ENCODE measurements at places on chromosomes 7 and 10.

DNA sequence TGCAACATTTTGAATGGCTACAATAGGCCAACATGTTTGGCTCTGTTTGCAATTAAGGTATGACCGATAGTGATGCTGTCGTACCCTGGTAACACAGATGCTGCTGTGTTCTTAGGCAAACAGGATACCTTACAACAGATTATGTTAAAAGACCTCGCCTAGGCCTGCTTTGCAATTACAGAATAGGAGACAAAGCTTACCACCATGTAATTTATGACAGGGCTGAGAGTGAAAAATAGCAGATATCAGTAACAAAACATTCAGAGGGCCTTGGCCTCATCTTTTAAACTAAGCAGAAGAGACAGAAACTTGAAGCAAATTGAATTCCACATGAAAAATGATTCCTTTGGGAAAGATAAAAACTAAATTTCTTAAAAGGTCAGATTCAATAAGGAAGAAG lies 29.4 kb upstream of the ABLIM1 start:
- H3K36me3 ChIP-seq, result no peaks in the 10 kb centered on the region
- no peak overlapping the region for H3K4me3 ChIP-seq
- no peak for DNase-seq
- H3K27ac ChIP-seq, result no peak overlapping the region
- no peaks in the 10 kb centered on the region for H3K27me3 ChIP-seq

- H3K27me3 ChIP-seq, result no peaks in the 10 kb centered on the region
- no peak overlapping the region for H3K4me3 ChIP-seq
- no peak overlapping the region for H3K27ac ChIP-seq
Measured at GRCh38 chr7:80128918-80129317, 5.7 kb upstream of the GNAI1 start.

DNA sequence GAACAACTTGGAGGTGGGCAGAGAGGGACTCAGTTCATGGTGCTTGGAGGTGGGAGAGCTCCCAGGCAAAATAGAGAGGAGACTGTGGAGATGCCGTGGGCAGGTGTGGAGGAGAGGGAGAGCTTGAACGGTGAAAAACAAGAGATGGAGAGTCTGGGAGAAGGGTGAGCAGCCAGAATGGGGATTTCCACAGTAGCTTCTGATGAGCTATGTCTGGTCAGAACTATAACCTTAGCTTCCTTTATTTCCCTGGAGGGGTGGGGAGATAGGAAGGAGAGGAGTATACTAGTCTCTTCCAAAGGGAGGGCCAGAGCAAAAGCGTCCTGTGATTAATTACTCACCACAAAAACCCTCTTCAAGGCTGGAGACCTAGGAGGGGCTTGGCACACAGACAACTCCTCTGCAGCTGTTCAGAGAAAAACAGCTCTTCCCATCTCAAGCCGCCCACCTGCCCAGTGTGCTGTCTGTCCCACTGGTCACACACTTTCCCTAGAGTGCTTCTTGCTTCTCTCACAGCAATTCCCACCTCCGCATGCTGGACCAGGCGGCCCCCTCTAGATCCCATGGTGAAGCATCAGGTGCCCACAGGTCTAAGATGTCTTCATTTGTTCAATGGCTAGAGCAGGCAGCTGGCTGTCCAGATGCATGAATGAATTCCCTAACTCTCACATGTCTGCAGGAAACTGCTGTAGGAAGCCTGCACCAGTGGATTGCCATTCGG lies 41.9 kb downstream of the TAS2R41 start:
- no peak overlapping the region for H3K27ac ChIP-seq
- H3K4me1 ChIP-seq, result no peaks in the 10 kb centered on the region
- H3K36me3 ChIP-seq, result no peaks in the 10 kb centered on the region
- H3K27me3 ChIP-seq, result no peaks in the 10 kb centered on the region

DNA sequence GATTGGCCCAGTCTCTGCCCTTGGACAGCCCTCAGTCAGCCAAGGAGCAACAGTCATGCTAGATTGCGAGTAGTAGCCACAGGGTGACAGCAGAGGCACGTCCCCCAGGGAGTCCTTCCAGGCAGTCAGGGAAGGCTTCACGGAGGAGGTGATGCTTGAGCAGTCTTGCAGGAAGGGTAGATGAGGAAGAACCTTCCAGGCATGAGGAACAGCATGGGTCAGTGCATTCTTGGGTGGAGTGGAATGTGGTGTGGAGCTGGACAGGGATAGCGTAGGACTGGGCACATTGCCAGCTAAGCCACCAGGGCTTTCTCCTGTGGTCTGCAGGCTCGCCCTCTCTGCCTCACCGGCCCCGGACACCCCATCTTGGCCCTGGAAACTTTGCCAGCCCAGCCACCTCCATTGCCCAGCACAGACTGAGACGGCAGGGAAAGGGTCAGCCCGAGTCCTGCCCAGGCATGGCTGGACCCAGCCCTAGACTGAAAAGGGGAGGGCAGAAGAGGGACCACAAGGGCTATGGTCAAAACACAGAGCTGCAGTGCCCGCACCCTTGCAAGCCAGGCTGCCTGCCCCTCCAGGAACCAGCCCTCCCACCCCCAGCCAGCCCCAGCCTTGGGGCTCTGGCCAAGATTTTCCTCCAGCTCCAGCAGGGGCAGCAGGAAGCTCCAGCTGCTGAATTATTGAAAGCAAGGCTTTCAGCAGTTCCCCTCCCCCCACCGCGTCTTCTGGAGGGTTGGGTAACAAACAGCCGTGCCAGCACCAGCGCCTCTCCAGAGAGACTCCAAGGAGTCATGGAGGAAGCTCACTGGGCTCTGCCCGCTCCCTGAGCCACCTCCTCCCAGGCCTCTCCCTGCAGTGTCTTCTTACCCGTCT lies 18.7 kb downstream of the SRRM3 start:
- no peak overlapping the region for H3K27ac ChIP-seq
- DNase-seq, result no peak
- H3K4me1 ChIP-seq, result no peaks in the 10 kb centered on the region
- no peaks in the 10 kb centered on the region for H3K36me3 ChIP-seq
- H3K27me3 ChIP-seq, result peaks cover 79% of the 10 kb centered on the region

DNA sequence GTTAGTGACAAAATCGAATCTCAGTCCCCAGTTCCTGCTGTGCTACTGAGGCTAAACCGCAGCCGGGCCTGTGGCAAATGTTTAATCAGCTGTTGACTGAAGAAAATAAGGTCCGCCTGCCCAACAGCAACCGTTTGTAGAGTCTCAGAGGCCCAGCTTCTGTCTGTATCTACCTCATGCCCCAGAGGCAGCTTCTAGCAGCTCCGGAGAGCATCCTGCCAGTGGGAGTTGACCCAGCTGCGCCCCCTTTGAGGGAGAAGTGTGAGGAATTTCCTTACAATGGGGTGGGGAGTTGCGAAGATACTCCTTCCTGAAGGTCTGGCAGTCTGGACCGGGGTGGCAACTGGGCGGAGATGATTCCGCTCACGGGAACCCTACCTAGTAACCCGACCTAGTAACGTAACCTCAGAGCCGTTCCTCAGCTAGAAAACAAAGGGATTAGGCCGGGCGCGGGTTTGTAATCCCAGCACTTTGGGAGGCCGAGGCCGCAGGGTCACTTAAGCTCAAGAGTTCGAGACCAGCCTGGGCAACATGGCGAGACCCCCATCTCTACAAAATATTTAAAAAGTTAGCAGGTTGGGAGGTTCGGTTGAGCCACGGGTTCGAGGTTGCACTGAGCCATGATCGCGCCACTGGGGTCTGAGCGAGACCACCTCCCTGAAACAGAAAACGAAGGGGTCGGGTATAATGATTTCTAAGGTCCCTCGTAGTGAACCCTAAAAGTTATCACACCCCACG lies 846 bp upstream of the ZNF775 start:
- peaks cover 28% of the 10 kb centered on the region for H3K4me1 ChIP-seq
- no peak for DNase-seq
- H3K27me3 ChIP-seq, result no peaks in the 10 kb centered on the region
- peak overlapping the region; percentile 98 for H3K4me3 ChIP-seq

DNA sequence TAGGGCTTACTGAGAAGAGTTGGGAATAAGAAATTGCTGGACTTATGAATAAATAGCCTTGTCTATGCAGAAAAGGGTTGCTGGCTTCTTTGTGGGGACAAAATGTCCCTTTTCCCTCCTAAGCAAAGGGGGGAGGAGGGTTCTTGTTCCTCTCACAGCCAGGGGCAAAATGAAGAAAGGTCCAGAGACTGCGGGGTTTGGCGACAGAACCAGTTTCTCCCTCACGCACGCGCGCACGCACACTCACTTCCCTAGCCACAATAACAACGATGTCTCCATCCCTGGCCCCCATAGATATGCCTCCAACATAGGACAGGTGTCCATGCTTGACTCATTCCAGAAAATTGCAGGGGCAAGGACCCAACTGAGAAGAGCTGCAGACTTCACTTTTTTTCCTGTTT lies 3.3 kb downstream of the ZMIZ1 start:
- H3K27me3 ChIP-seq, result no peaks in the 10 kb centered on the region
- no peak for DNase-seq
- no peaks in the 10 kb centered on the region for H3K36me3 ChIP-seq
- H3K27ac ChIP-seq, result peak overlapping the region; percentile 99
- peak overlapping the region; percentile 92 for H3K4me3 ChIP-seq

DNA sequence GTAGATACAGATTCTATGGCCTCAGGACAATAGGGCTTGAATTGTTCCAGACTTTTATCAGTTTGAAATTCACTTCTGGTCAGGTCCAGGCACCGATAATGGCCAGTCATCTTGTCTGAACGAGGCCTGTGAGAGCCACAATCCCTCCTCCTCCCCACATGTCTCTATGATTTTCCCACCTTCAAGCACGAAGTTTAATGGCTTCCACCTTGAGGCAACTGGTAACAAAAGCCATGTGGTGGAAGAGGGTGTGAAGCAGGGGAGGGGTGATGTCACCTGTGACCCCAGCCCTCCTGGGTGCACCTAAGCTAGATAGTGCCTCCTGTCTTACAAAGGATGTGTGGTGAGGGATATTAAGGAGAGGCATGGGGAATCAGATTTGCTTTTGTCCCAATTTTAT lies 89.2 kb downstream of the PCGF5 start:
- no peak for DNase-seq
- H3K27me3 ChIP-seq, result peaks cover 23% of the 10 kb centered on the region
- H3K4me1 ChIP-seq, result no peaks in the 10 kb centered on the region
- no peaks in the 10 kb centered on the region for H3K36me3 ChIP-seq
- no peak overlapping the region for H3K27ac ChIP-seq

GRCh38 chr7:110573862-110574528 lies 516.9 kb upstream of the LRRN3 start:
- DNase-seq, result no peak
- H3K27me3 ChIP-seq, result no peaks in the 10 kb centered on the region
- no peaks in the 10 kb centered on the region for H3K4me1 ChIP-seq
- H3K27ac ChIP-seq, result no peak overlapping the region

DNA sequence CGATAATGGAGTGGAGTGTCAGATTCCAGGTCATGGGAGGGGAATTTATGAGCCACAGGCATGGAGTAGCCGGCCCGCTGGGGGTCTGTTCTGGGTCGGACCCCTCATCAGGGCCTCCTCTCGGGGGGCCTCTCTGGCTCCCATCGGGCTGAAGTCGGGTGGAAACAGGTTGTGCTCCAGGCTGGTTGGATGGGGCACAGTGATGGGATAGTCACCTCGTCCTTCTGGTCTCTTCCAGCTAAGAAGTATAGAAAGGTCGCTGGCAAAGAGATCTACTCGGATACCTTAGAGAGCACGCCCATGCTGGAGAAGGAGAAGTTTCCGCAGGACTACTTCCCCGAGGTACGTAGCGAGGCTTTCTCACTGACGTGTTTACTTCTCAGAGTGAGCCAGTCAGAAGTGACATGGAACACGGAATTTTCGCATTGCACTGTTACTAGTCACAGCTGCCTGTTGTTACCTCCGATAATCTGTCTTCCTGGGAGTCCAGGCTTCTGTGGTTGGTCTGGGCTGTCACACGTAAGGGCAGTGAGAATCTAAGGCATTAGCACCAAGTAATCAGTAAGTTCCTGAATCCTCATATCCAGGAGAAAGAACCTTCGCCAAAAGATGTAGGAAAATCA lies 88.3 kb downstream of the NKX6-2 start:
- H3K27ac ChIP-seq, result no peak overlapping the region
- no peaks in the 10 kb centered on the region for H3K27me3 ChIP-seq
- no peak overlapping the region for H3K4me3 ChIP-seq
- no peak for DNase-seq

DNA sequence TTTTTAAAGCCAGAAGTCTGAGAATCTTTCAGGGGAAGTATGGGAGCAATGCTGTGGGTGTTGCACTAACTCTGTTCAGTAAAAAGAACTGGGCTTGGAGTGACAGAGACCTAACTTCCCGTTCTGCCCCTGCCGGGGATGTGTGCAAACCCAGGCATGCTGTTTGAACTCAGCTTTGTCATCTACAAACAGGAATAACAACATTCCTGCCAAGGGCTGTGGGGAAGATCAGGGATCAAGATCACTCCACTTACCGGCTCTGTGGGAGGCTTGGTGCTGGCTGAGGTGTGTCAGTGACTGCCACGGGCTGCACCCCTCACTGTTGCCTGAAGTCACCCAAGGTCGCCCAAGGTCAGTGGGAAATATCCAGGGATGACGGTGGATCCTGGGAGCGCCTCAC lies 23.1 kb upstream of the DRGX start:
- H3K4me3 ChIP-seq, result no peak overlapping the region
- no peak overlapping the region for H3K27ac ChIP-seq
- H3K4me1 ChIP-seq, result no peaks in the 10 kb centered on the region
- DNase-seq, result no peak

DNA sequence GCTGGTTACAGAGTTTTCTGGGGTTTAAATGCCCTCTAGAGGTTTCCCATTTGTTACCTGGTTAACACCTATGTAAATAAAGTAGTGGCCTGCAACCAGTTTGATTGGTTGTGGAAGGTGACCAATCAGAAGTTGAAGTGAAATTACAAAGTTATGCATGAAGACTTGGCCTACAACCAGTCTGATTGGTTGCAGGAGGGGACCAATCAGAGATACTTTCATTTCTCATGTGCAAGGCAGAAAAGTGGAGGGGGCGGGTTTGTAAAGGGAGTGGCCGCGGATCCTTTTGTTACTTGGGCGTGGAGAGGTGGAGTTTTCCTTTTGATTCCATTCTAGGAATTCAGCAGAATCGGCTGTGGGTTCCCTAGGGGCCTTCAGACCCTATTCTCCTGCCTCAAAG lies 80.8 kb downstream of the SEC23IP start:
- DNase-seq, result no peak
- peaks cover 6% of the 10 kb centered on the region for H3K27me3 ChIP-seq
- H3K4me1 ChIP-seq, result no peaks in the 10 kb centered on the region
- H3K27ac ChIP-seq, result no peak overlapping the region
- no peak overlapping the region for H3K4me3 ChIP-seq

GRCh38 chr10:86661161-86662025 lies 6.9 kb upstream of the LDB3 start:
- peak overlapping the region; percentile 71 for H3K27ac ChIP-seq
- no peak overlapping the region for H3K4me3 ChIP-seq
- peaks cover 50% of the 10 kb centered on the region for H3K4me1 ChIP-seq
- no peaks in the 10 kb centered on the region for H3K27me3 ChIP-seq
- H3K36me3 ChIP-seq, result no peaks in the 10 kb centered on the region
- DNase-seq, result peak; percentile 81

GRCh38 chr7:46387646-46388045 lies 466.6 kb upstream of the IGFBP3 start:
- H3K4me3 ChIP-seq, result no peak overlapping the region
- no peaks in the 10 kb centered on the region for H3K27me3 ChIP-seq
- no peaks in the 10 kb centered on the region for H3K36me3 ChIP-seq
- DNase-seq, result no peak

DNA sequence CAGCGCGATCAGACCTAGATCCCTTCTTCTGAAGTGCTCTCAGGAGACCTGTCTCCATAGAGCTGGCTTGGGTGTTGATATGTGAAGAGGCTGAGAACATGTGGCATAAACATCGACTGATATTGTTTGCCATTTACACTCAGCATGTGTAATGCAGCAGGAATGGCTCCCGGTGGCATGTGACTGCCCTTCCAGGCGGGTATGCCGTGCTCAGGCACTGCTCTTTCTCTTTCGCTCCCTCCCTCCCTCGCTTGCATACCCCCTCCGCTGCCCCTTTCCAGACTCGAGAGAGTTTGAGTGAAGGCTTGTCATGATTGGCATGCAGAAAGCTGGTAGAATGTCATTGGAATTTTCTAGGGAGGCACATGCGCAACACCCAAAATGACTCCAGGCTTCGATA lies 107.3 kb upstream of the PDCD4 start:
- DNase-seq, result peak; percentile 66
- peak overlapping the region; percentile 93 for H3K27ac ChIP-seq
- H3K4me1 ChIP-seq, result peaks cover 54% of the 10 kb centered on the region
- peak overlapping the region; percentile 15 for H3K4me3 ChIP-seq

All from heart right ventricle (tissue), 16 donors.